ENCODE measurements at places on chromosomes 13 and 19.

DNA sequence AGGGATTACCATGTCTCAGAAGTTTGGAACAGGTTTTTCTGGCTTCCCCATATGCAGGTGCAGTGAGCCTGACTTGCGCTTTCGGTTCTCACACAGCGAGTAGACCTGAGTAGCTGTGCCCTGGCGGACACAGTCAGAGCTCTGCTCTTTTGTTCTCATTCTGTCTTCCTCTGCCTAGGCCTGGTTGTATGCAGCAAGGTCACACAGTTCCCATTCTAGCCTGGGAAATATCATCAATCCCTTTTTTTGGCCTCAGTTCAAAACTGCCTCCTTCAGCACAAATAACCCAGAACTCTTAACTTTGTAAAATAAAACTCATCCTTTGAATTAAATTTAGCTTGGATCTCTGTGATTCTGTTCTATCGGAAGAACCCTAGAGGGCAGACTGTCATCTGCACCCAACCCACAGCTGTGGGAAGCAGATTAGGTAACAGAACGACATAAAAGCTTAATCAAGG lies 10.2 kb downstream of the OXGR1 start:
- no peak for DNase-seq

- DNase-seq: no peak
Observed at GRCh38 chr13:114151565-114152284, 19.3 kb upstream of the RASA3 start.

GRCh38 chr13:95361686-95362085 lies 60.4 kb upstream of the ABCC4 start:
- DNase-seq: no peak

- DNase-seq: no peak
Observed at GRCh38 chr19:31502536-31503170, 153.4 kb upstream of the TSHZ3 start.
